IPS DF 6.9 (cell line): ENCODE measurements at places on chromosomes 2 and 18.

DNA sequence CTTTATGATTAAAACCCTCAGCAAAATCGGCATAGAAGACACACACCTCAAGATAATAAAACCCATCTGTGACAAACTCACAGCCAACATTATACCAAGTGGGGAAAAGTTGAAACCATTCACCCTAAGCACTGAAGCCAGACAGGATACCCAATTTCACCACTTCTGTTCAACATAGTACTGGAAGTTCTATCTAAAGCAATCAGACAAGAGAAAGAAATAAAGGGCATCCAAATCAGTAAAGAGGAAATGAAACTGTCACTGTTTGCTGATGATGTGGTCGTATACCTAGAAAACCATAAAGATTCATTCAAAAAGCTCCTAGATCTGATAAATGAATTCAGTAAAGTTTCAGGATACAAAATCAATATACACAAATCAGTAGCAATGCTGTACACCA is 16.4 kb upstream of the RPRD1A start:
- DNase-seq = no peak

DNA sequence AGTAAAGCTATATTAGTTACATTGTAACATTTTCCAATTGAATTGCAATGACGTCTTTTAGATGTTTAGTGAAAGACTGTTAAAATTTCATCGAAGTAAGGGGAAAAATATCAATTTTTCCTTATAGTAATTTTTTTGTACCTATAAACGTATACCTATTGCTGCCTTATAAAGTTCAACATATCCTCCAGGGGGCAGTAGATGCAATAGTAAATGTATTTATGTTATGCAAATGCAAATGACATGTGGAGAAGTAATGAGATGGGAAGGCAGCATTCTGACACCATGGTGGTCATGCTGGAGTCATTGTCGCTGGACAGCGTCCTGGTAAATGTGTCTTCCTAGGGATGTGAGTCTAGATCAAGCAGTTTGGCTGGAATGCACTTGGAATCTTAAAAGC is 38.7 kb downstream of the MSTN start:
- peak; percentile 22 for DNase-seq

- no peak for DNase-seq
Observed at GRCh38 chr18:49933530-49934128, 120.3 kb upstream of the ACAA2 start.

DNA sequence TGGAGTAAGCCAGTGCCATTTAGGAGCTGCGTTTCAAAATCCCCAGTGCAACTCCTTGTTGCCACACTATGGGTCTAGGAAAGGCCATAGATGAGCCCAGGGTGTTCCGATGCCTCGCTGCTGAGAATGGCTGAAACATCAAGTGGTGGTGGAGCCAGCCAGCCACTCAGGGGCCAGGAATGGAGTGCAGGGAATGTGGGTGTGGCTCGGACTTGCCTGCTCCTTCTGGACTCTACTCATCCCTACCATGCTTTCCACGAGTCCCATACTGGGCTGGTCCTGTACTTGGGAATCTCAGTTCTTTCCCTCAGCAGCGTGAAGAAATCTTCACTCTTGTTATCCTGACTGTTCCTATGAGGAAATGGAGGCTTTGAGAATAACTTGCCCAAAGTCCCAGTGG is 143.5 kb downstream of the INSIG2 start:
- DNase-seq = no peak

DNA sequence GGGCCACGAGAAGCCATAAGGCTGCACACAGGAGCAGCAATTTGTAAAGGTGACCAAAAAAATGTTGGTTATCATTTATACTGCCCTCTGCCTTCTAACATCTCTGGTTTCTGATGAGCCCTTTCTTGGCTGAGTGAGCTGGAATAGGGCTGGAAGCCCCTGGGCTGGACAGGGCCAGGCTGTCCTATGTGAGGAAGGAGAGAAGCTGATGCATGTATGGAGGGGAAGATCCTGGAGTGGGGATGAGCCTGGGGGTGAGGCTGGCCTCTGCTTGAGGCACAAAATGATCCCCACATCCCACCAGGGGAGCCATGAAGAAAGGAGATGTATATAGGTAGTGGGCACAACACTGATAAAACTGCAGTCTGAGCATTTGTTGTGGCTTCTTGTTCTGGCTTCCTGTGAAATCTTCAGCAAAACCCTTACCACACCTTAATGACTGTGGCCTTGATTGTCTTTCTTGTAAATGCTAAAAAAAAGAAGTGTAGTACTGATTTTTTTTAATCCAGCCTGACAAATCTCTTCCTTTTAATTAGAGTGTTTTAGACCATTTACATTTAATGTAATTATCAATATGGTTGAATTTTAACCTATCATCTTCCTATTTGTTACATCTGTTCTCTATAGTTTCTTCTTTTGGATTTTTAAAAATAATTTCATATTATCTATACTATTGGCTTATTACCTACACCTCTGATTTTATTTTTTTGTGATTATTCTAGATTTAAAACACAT is 5.6 kb downstream of the SNED1 start:
- DNase-seq = no peak
